ENCODE measurements at places on chromosomes 13 and 19.
A peak's percentile ranks its signal among the peaks of the same experiment; 100 is the strongest.

- no peak for DNase-seq
These were observed 20.3 kb downstream of the CHST8 start for GRCh38 chr19:33641956-33642498.

DNA sequence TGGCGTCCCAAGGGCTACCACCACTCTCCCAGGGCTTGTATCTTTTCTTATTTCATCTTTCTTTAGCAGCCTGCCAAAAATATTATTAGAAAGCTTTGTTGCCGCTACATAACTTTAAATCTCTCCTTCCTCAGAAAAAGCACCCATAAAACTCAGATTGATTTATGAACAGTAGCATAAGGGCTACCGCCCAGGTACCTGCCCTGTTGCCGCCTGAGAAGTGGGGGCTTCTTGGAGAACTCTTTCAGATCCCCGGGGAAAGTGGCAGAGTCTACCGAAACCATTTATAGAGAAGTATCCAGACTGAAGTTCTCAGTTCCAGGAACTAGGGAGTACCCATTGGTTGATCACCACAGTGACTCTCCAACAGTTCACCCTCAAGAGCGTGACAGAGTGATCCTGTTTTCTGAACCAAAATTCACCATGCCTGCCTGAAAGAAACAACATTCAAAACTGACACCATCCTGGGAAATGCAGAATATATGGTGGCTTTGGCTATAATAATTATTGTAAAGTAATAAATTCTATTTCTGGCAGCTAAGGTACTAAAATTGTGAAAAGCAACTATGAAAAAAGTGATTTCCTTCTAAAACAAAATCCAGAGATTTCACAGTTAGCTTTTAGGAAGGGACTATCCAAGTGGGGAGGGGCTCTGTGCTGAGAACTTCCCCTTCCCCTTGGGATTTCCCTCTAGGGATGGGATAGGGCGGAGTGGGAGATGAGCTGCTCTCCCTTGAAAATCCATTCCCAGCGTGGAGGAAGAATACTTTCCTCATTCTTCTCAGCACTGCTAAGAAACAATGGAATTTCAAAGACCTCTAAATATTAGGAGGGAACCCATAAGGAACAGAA lies 877 bp upstream of the N4BP2L1 start:
- DNase-seq, result no peak

- peak; percentile 81 for DNase-seq
These were observed 56.2 kb upstream of the RFC3 start for GRCh38 chr13:33761740-33762139.

- DNase-seq, result no peak
These were observed 27.3 kb downstream of the RUBCNL start for GRCh38 chr13:46359714-46360113.

- no peak for DNase-seq
These were observed 16.0 kb downstream of the ZNF582 start for GRCh38 chr19:56377105-56377924.

DNA sequence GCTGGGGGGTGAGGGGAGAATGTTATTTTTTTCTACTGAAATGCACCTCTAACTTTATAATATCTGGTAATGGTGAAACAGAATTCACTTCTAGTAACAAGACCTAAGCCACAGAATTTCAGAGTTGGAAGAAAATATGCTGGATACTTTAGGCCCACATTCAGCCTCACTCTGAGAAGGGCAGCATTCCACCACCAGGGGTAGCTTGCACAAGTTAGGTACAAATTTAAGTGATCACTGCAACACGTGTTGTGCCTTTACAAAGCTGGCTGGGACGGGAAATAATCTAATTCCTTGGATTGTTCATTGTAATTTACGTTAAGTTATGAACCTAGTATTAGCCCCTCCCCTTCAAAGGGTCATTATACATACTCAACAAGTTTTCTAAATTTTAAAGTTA lies 192.3 kb downstream of the RGCC start:
- DNase-seq, result no peak

DNA sequence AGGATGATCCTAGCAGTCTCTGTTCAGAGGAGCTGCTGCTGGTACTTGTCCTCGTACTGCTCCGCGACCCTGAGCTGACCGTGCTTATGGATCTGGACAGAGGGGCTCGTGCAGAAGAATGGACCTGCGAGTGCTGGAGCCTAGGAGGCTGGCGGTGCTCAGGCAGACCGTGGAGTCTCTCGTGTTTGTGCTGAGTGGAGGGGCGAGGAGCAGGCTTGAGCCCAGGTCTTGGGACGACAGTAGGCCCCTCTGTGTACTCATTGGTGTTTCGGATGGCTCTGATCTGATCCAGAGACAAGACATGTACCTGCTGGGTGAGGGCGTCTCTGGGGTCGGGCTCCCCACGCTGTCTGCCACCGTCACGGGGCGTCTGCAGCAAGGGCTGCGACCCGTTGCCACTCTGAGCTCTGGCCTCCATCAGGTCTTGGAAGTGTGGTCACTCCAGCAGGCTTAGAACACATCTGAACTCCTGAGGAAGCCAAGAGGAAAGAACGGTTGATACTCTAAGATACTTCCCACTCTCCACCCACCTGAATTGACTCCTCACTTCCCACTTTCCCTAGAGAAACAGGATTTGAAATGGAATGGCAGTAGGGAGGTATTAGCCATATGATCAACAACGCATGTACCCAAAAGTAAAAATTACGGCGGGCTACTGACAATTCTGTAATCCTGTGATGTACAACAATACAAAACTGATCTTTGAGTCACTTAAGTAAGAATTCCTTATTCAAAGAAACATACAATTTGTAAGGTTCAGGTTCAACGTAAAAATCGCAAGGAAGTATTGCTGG lies 3.4 kb downstream of the SPRY2 start:
- no peak for DNase-seq

DNA sequence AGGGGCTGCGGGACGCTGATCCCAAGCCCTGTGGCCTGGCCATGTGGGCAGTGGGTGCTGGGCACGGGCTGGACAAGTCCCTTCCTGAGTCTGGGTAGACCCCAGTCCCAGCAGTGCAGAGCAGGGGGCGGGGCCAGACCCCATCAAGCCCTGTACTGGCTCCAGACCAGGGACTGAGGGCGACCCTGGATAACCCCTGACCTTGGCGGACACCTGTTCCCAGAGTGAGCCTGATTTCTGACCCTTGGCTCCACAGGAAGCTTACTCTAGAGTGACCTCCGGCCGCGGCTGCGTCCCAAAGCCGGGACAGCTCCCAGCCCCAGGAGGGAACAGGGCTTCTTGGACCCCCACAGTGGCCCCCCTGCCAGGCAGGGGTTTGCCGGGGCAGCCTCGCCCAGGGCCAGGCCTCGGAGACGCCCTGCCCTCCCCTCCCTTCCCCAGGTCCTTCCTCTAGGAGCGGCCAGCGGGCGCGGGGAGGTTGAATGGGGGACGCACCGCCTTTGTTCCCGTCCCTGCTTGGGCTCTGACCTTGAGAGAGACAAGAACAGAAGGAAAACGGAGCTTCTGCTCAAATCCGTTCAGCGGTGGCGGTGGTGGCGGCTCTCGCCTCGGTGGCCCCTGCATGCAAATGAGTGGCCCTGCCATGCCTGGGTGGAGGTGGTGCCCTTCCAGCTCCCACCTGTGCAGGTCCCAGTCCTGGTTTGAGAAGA lies 2.3 kb upstream of the EFNA2 start:
- DNase-seq, result no peak

DNA sequence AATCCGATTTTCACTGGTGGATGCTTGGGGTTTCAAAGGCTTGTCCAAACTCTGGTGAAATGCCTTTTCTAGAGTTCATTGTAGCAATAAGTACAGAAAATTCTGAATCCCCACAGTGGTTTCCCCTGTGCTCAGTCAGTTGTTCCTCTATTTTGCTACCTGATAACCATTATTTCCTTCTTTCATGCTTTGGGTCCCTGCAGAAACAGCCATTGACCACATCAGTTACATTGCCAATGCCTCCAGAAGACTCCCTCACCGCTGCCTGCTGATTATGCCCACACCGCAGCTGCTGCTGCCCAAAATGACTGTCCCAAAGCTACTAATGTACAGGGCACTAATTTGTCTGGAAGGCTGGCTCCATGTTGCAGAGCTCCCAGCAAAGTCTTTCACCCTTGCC lies 517.3 kb downstream of the KLF12 start:
- DNase-seq, result no peak

DNA sequence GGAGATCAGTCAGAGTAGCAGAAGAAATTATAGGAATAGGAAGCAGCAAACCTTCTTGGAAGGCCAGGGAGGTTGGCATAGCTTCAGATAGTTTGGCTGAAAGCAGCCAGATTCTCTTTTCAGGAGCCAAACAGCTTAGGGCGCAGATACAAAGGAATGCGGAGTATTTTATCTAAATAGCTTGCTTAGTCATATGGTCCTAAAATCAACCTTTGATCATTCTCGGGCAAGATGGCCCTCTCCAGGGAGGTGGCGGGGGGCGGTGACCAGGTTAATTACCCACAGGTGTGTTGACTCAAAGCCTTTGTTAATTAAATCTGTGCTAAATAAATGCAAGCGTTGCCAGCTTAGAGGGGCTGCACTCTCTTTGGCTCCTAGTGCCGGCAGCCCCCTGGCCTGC lies 12.5 kb upstream of the NCR1 start:
- DNase-seq, result no peak

- DNase-seq, result no peak
These were observed 9.6 kb downstream of the C19orf25 start for GRCh38 chr19:1469255-1470054.

- no peak for DNase-seq
These were observed 126.2 kb upstream of the SPACA7 start for GRCh38 chr13:112249644-112250610.

DNA sequence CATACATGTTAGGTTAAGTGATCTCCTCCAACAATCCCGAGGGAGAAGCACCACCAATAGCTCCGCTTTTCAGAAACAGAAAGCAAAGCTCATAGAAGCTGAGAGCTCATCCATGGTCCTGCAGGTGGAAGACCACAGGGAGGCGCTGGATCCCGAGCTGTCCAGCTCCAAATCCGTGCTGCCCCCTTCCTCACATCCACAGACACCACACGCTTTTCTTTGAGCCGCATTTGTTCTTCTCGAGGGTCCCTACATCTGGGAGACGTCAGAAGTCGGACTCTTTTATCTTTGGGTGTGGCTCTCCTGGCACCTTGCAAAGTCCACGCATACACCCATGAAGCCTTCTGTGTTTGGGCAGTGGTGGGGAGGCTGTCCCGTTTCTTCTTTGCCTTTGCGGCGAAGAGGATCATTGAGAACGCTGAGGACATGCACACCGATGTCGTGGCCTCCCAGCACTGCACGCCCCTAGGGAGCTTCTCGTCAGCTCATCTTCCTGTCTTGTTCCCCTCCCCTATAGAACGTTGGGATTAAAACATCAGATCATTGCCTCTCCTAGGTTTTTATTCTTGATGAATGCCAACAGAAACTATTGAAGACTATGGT lies 184.8 kb downstream of the TEX29 start:
- DNase-seq, result no peak

GRCh38 chr19:33094436-33095067 lies 13.6 kb downstream of the GPATCH1 start:
- no peak for DNase-seq
